ENCODE measurements at places on chromosomes 2 and 18.

DNA sequence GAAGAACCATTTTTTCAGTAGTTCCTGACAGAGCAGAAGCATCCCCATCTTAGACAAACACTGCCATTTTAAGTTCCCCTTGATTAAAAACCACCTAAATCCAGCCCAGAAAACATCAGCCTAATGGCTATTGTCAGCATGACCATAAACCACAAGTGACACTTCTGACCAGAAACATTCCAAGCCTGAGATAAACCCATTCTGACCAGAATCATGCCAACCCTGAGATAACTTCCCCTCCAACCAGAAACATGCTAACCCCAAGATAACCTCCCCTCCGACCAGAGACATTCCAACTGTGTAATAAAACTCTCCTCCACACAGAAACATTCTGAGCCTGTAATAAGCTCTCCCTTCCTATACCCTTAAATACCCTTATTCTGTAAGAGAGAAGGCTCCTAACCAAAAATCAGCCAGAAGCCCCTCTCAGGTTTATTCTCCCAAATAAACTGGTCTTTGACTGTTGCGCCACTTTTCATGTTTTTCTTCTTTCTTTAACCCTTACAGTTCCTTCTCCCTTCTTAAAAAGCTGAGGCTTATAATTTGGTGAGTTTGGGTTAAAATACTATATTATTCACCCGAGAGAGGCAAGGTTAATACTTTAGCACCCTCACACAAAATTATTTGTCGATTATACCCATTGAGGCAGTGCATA, 149.7 kb downstream of the HNMT start:
- DNase-seq: no peak

GRCh38 chr2:108154366-108155061, 85.3 kb upstream of the SULT1C3 start:
- DNase-seq: no peak

DNA sequence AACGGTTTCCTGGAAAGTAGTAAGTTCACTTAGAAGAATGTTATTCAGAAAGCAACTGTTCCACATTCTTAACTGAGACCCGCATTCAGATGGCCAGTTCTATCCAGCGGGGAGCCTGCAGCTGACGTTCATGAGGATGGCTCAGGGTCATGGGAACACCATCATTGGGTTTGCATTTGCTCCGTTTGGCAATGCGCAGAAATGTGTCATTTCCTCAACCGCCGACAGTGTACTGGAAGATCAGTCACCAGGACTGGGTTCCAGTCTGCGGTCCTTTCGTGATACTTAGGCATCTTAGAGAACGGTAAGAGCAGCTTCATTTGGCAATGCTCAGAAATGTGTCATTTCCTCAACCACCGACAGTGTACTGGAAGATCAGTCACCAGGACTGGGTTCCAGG, 104.0 kb downstream of the DNER start:
- DNase-seq: no peak

DNA sequence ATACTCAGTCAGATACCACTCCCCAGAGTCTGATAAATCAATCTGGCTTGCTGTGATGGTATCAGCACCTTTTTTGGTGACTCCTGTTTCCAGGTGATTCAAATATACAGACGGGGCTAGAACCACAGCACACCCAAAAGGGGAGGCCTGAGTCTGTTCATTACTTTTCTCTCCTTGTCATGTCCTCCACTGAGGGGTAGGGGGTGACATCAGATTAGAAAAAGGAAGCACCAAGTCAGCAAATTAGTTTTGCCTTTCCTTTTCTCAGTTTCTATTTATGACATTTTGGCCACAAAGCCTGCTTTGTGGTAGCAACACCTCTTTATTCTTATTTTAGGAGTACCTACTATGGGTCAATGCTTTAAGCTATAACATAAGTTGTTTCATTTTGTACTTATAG, 127.4 kb downstream of the CCDC102B start:
- peak; percentile 3 for DNase-seq

DNA sequence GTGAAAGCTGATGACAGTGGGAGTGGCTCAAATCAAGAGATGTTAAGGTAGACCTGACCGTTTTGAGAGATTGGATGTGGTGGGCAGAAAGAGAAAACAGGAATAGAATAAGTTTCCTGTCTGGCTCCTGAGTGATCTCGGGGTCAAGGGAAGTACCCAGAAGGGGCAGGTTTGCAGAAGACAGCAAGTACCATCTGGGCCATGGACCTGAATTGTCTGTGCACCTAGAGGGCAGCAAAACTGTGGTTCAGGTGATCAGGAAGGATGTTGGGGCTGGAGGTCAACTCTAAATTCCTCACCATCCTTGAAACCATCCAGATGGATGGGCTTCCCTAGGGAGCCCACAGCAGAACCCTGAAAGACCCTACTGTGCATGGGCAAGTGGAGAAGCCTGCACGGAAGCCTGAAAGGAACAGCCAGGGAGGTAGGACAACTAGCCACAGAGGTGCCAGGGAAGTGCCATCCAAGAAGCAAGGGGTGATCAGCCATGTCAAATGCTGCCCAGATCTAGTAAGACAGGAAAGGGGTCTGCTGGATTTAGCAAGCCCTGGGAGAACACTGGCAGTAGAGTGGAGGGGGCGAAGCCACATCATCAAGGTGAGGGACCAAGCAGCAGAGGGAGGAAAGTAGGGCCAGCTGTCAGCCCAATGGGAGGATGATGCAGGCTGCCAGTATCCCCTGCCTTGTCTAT, 8.0 kb downstream of the TEX261 start:
- DNase-seq: no peak

DNA sequence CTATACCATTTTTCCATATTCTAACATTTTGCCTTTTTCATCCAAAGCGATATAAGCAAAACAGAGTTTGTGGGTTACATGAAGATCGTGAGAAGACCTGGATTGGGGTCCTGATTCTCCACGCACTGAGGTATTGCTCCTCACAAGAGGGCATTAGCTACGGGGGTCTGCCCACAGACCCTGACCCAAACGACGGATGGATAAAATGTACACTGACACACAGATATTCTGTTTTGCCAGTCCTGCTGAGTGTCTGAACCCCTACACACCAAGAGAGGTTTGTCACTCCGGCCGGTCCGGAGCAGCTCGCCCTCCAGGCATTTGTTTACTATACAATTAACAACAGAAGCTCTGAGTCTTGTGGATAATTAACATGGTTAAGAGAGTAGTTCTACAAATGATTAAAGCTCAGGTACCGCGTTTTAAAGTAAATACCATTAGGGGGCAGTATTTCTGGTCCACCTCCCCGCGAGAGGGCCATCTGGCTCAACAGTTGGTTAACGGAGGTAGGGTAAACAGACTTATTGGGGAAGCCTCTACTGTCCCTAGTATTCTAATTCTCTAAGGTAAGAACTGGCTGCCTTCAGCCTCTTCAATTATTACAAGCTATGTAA, 28.4 kb downstream of the SCYGR8 start:
- DNase-seq: no peak

GRCh38 chr2:85355073-85355410, 473 bp downstream of the ELMOD3 start:
- no peak for DNase-seq

- no peak for DNase-seq
Measured at GRCh38 chr2:193517615-193518014, 1322.9 kb upstream of the TMEFF2 start.

GRCh38 chr2:111712940-111713515, 171.0 kb downstream of the ANAPC1 start:
- DNase-seq: no peak

DNA sequence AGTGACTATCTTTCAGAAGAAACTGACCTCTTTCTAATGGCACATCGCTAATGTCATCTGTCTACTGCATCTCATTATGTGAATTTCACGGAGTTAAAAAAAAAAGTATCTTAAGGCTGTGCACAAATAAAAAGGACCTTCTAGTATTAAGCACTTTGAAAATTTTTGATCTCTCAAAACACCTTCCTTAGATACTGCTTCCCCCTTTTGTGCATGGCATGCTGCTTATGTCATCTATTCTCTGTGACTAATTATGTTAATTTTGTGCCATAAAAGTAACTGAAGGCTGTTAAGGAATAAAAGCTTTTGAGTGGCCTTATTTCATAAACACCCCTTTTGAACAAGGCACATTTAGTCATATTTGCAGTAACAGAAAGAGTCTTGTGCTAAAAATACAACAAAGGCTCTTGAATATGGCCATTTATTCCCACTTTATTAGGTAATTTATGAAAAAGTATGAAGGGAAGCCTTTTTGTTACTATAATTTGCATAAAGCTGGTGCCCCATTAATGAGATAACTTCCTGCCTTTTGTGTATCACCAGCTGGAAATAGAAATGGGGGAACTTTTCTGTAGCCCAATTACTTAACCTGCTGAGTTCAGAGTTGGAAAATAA, 1412.0 kb upstream of the ZEB2 start:
- no peak for DNase-seq

- DNase-seq: no peak
Measured at GRCh38 chr2:152790883-152791282, 72.5 kb downstream of the ARL6IP6 start.

DNA sequence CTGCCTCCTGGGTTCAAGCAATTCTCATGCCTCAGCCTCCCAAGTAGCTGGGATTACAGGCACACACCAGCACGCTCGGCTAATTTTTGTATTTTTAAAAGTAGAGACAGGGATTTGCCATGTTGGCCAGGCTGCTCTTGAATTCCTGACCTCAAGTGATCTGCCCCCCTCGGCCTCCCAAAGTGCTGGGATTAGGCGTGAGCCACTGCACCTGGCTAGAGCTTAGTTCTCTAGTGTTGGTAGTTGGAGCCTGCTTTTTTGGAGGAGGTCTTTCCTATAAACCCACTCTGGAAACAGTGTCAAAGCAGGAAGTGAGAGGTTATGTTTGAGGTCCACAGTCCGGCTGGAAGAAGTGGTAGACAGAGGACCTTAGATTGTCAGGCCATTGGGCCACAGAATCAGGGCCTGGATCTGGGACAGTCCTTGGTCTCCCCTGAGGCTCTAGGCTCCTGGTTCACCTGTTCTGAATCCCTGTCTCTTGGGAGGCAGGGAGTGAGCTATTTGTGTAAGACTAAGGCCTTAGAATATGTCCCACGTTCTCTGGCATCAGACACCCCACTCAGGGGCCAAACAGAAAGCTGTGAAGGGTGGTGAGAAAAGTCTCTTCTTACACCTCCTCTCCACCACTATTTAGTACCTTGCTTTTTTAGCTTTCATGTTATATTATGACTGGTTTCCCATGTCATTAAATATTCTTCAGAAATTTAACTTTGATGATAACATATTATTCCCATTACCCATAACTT, 34.5 kb downstream of the PCBP1 start:
- DNase-seq: no peak

DNA sequence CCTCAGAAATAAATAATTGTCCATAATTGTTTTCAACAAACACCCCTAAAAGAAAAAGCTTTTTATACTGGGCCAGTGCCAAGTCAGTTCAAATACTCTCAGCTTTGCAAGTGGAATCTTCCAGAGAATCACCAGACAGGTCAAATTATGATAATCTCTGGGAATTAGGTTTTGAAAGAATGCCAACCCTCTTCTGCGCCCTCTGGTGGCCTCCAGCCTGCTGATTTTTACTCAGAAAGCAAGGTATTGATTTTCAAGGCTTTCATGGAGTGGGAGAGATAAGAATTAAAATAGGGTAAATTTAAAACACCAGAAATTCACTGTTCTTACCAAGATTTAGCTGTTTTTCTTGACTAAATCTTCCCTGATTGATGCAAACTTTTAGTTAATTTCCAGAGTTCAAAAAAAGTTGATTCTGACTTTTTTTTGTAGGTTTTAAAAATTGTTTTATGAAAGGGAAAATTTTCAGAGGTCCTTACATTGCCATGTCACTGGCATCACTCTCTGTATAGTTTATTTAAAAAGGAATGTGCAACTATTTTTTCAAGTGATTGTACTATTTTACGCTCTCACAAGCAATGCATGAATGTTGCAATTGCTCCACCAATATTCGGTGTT, 282.9 kb upstream of the TNP1 start:
- DNase-seq: peak; percentile 32

- no peak for DNase-seq
Measured at GRCh38 chr2:138722316-138722715, 57.9 kb downstream of the NXPH2 start.

GRCh38 chr2:234142530-234142929, 92.0 kb downstream of the SPP2 start:
- DNase-seq: no peak

DNA sequence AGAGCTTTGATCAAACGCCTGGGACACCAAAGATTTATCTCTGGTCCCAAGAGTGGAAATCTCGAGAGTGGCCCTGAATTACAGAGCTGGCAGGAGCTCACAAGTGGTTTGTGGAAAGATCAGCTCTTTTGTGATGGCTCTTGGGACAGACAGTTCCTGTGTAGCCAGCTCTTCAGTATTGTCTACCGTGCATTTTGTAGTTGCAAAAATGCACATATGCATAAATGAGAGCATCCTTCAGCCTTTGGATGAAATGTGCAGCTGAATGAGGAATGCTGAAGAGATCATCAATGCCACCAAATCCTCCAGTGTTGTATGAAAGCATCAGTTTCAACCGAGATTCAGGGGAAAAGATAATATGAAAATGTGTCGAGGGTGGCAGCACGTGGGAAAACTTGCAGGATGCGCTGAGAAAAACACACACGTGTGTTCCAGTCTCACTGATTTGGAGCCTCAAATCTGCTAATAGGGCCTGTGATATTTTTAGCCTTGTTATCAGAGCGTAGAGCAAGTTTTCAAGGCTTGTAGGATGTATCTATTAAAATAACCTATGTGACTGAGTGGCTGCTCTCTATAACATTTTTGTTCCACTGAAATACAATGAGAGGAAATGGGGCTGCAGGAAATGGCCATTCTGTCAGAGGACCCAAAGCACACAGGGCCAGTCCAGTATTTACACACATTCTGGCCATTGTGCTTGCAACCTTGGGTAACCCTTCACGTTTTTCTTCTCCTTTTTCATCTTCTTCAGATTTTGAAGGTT, 138.7 kb downstream of the PRKCE start:
- no peak for DNase-seq

DNA sequence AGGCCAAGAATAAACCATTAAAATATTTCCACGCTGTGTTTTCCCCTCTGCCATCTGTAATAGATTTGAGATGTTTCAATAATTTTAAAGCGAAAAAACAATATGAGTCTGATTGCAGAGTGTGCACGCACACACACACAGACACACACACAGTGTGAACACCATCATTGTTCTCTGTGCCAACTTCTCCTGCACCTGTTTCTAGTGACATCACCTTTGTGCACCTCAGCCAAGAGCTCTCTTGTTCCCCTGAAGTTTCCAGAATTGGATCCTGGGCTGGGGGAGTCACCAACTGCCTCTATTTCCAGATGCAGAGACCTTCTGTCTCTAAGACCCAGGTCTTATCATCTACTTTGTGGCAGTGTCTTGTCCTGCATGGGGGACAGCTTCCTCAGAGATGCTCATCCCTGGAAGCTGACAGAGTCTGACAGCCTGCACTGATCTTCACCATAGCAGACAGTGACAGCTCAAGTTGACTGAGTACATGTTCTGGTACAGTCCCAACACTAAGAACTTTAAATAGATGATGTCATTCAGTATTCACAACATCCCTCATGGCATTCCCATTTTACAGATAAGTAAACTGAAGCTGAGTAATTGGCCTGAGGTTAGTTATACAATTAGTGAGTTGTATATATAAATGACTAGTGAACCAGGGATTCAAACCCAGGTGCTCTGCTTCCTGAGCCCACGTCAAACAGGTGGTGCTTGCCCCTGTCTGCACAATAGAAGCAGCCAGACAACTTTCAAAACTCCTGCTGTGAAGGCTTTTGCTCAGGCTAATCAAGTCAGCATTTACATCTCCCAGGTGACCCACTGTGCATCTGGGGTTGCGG, 39.4 kb downstream of the ACOXL start:
- no peak for DNase-seq

Measured in NCI-H460 (cell line).